ENCODE measurements at places on chromosomes 4 and X. TPM values are rescaled to one million over a fixed set of nuclear protein-coding genes. Genes with fewer than 3 reads are reported as not detected.
A peak's percentile ranks its signal among the peaks of the same experiment; 100 is the strongest.

DNA sequence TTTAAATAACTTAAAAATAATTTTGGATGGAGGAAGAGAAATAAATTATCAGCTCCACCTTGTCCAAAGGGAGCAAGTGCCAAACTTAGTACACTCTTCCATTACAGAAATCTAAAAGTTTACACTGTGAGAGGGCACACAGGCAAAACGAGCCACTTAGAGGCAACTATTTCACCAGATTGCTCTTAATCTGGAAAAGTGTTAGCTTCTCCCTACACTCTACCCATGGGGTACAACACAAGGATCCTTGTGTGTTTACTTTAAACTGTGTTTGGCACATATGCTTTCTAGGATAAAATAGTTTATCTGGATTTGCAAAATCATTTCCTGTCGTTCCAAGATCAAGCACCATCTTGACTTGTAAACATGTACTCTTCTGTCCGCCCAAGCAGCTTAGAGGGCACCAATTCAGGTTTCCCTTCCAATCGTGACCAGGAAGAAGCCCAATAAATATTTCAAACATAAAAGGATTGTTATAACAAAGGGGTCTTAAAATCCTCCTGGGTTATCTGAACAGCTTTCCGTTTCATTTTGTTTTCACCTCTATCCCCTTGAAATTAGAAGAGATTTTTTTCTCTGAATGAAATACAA is 29.0 kb upstream of the KDR start:
- no peak for DNase-seq

DNA sequence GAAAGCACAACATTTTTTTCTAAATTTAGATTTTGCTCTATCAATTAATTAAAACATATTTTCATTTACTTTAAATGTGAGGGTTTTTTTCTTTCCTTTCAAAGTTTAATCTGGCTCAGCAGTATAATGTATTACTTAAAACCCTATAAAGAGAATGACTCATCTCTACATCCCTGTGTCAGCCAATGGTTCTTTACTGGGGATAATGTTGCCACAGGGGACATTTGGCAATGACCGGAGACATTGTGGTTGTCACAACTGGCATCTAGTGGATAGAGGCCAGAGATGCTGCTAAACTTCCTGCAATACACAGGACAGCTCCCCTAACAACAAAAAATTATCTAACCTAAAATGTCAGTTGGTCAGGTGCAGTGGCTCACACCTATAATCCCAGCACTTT is 53.8 kb downstream of the SYNPO2 start:
- no peak for DNase-seq

- no peak for DNase-seq
These were observed 30.0 kb downstream of the C4orf50 start for GRCh38 chr4:5988086-5988845.

GRCh38 chrX:12771445-12772069 is 19.7 kb upstream of the PRPS2 start:
- DNase-seq, result no peak

DNA sequence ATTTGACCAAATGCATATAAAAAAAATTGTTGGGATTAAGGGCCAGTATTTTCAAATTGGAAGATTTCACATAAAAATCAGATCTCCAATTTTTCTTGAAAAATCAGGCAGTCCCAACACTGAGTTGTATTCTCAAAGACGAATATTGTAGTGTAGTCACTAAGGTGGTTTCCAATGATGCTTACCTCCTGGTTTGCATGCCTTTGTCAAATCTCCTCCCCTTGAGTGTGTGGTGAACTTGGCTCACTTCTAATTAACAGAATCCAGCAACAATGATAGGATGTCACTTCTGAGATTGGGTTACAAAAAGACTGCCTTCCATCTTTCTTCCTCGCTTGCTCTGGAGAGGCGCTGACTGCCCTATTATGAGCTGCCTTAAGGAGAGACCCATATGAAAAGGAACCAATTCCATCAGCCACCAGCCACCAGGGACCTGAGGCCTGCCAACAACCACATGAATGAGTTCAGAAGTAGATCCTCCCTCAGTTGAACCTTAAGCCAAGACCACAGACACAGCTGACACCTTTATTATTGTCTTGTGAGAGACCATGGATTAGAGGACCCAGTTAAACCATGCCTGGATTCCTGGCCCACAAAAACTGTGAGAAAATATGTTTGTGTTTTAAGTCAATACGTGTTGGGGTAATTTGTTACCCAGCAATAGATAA is 31.2 kb upstream of the TSPAN5 start:
- DNase-seq, result no peak

GRCh38 chr4:26950446-26950845 is 89.8 kb downstream of the STIM2 start:
- DNase-seq, result no peak

- peak; percentile 51 for DNase-seq
These were observed 51.5 kb upstream of the TBC1D9 start for GRCh38 chr4:140807491-140808252.

DNA sequence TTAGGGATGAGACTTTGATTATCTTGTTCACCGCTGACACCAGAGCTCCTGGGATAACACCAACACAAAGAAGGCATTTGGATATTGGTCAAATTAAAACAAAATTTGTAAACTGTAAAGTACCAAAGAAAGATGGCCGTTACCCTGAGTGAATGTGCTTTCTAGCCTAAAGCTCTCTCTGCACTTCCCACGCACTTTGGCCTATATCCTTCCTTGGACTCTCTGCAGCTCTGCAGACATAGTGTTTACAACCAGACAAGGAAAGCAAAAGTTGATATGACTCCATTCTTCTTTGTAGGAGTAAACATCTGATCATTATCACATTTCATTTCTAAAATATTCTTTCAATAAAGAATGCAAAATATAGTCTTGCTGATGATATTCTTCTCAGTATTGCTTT is 44.8 kb upstream of the PITX2 start:
- no peak for DNase-seq

- DNase-seq, result no peak
These were observed 287.4 kb downstream of the SMARCA1 start for GRCh38 chrX:129235903-129236302.

GRCh38 chr4:98482847-98483806 is 175.3 kb downstream of the TSPAN5 start:
- DNase-seq, result no peak

DNA sequence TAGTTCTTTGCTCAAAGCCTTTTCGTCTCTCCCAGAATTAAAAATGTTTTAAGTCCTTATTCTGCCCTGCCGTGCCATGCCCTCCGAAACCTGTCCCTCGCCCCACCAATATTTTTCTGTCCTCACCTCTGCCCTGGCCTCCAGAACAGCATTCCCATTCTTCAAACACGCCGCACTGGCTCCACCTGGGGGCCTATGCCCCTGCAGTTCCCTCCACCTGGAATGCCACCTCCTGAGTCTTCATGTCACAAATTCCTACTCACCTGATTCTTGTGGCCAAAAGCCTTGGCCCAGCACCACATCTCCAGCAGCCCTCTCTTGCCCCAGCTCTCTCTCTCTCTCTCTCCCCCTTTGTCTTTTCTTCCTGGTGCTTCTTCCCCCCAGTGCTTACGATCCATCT is 91.6 kb downstream of the APBB2 start:
- DNase-seq, result no peak

- no peak for DNase-seq
These were observed 41.9 kb upstream of the SOD3 start for GRCh38 chr4:24753519-24753918.

GRCh38 chrX:80181079-80181478 is 166.5 kb downstream of the TBX22 start:
- DNase-seq, result no peak

DNA sequence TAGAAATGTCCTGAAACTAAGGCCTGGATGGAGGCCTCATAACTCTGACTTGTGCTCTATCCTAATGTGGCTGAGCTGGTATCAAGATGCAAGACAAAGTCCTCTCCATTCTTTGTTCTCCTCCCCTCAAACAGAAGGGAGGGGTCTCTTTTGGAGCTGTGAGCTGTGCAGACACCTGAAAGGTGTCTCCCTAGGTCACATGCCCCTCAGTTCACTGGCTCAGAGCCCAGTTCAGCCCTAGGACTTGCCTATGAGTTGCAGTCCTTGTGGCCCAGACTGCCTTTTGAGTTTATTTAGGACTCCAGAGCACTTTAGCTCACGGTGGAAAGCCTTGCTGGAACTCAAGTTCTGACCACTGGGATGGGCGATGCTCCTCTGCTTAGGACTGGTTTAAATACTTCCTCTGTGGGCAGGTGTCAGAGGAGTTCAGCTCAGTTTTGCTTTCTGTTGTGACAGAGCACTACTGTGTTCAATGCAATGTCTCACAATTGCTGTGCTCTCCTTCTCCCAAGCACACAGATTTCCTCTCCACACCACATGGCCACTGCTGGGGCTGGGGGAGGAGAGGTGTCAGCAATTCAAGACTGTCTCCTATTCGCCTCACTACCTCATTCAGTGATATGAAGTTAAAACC is 84.8 kb upstream of the ZNF827 start:
- no peak for DNase-seq

GRCh38 chr4:184541907-184542306 is 67.6 kb upstream of the IRF2 start:
- no peak for DNase-seq

DNA sequence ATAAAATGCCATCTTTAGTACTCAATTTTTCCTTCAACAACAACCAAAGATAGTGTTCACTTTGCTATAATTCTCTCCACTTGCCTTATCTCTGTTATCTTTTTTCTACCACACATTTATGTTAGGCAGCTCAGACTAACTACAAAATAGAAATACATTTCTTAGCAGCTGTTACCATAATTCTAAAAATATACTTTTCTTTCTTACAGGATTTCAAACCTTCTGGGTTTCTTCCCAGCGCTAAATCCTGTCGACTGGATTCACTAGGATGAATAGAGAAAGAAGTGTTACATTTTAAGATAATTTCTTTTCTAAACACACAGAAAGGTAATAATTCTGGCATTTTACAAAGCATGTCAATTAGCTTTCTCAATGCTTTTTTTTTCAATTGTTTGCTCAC is 105.5 kb upstream of the GK2 start:
- DNase-seq, result no peak

- no peak for DNase-seq
These were observed 19.3 kb upstream of the GUCY2F start for GRCh38 chrX:109501176-109501575.

GRCh38 chrX:118974088-118974907 is at the start of gene LONRF3:
TSS of gene LONRF3 (plus strand) at chrX:118974618. CDS start at chrX:118974781, 163 bp downstream.
- DNase-seq, result no peak

GRCh38 chr4:85708468-85708867 is 233.5 kb downstream of the ARHGAP24 start:
- no peak for DNase-seq

DNA sequence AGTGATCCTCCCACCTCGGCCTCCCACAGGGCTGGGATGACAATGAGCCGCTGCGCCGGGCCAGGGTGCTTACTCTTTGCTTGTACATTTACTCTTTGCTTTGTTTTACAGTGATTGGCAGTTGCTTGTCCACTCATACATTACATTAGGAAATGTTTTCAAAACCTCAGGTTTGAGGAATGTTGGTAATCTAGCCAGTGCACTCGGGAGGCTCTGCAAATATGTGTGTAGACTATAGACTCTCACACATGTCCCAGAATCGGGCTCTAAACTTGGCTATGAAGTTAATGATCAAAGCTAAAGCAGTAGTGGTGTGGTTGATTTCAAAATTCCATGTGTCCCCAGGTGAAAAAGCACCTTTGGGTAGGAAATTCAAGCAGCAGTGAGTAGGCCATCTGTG is 20.5 kb downstream of the TRMT44 start:
- DNase-seq, result no peak

DNA sequence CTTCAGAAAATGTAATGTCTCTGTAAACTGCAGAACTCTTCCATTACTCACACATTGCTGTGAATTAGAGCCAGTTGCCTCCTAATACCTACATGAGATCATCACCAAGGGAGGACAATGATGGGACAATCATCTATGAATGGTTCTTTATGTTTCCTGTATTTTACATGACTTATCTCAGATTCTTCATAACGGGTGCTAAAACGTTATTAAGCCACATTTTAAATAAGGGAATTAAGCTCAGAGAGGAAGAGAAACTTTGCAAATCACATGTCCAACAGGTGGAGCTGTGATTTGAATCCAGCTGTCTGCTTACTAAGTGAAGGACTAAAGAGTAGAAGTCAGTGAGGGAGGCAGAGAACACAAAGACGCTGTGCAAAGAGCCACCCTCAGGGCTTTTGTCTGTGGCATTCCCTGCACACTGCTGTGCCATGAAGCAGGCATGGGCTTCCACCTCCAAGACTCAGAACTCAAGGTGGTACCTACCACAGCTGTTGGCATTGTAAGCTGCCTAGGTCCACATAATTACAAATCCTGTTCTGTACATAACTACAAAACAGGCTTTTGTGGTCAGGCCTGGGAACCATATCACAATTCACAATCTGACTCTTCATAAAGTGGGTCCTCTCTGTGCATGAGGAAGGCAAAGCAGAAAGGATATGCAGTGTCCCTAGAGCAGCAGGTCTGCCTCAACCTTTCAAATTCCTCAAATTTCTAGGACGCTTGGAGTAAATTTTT is 12.8 kb downstream of the TBC1D9 start:
- no peak for DNase-seq

DNA sequence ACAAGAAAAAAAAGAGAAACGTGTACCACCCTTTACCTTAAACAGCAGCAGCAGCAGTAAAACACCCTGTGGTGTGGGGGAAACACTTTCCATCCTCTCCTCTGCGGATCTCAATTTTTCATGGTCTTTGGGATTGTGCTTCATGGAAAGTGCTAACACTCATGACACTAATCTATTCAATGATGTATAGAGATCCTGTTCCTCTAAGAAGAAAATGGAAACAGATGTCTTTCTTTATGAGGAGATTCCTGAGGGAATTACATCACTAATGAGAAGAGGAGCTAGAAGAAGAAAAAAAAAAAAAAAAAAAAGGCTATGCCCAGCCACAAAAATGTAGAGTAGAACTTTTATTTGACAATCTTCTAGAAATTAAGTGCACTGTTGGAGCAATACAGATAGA is 62.9 kb upstream of the NDST3 start:
- DNase-seq, result no peak

- no peak for DNase-seq
These were observed 2666.6 kb downstream of the PCDH7 start for GRCh38 chr4:33386764-33387163.

Gene STIM2
- 44.3 TPM for polyA plus RNA-seq

Gene CENPE
- 20.6 TPM for polyA plus RNA-seq

Gene GLRB
- polyA plus RNA-seq, result 16.5 TPM

Gene CNGA1
- polyA plus RNA-seq, result 4.7 TPM

Gene STK32B
- 11.1 TPM for polyA plus RNA-seq

Gene PCYT1B
- 3.3 TPM for polyA plus RNA-seq

Gene MAGED4B
- polyA plus RNA-seq, result 75.4 TPM

Gene USP27X
- polyA plus RNA-seq, result 11.4 TPM
